ENCODE measurements at places on chromosomes 4 and X.

DNA sequence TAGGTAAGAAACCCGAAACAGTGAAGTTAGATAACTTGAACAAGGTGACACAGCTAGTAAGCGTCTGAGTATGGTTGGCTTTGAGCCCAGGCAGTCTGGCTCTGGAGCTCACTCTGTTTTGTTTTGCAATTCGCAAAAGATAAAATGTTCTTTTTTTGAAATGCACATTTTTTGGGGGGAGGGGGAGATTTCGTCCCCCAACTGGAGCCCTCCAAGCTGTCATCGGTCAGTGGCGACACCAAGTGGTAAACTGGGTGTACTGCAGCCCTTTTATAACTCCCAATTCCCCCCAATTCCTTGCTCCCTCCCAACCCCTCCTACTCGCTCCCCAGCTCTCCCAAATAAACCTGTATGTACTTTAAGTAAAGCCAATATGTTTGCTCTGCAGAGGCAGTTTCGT is 2.8 kb upstream of the CLCN5 start:
- no peak for DNase-seq

GRCh38 chr4:24195991-24196736 is 306.3 kb upstream of the PPARGC1A start:
- DNase-seq: no peak

- peak; percentile 12 for DNase-seq
Observed at GRCh38 chr4:163166041-163166579, 580 bp downstream of the NAF1 start.

- DNase-seq: no peak
Observed at GRCh38 chr4:23942471-23942870, 52.6 kb upstream of the PPARGC1A start.

DNA sequence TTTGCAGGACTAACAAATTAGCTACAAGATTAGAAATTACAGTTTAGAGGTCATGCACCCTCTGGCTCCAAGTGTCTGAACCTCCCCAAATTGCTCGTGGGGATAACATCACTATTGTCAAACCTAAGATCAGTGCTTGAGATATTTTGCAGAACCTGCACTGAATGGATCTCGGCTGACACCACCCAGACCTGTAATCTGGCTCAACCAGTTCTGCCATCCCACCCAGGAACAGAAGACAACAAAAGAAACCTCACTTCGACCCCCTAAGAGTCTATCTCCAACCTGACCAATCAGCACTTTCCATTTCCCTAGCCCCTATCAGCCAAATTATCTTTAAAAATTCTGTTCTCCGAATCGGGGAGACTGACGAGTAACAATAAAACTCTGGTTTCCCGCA is 318.7 kb downstream of the NAP1L3 start:
- no peak for DNase-seq

DNA sequence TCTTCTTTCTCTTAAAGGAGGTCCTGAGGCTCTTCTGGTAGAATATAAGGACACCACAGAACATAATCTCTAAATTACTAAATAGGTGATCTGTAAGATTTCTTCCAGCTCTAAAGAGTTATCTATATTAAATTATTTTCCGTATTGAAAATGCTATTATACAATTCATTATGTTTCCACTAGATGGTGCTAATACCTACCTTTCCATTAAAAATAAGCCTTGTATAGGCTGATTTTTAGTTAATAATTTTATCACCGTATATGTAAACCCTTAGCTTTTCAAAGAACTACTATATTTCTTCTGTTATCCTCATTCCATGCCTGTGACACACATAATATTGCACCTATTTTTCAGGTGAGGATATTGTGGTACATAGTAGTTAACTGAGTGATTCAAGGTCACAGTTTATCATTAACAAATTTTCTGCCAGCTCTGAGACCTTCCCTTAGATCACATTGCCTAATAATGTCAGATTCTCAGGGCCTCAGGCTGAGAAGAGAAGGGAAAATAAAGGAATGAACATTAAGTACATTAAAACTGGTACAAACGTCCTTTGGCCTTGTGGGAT is 138.8 kb downstream of the TEX11 start:
- DNase-seq: no peak

DNA sequence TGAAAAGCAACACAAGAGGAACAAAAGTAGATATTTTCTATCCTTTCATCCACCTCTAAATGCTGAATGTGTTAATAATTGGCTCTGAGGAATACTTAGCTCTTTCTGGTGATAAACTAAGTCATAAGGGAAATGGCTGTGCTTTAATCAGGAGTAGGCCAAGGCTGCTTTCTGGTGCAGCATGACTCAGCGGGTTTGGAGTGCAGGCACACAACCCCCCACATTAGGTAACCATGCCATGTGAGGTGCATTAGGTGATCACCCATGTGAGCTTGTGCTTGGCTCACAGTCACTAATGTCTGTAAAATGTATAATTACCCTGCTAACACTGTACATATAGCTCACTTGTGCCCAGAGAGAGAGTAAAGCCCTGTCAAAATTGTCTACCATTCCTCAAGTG is 57.2 kb downstream of the USP38 start:
- DNase-seq: no peak

DNA sequence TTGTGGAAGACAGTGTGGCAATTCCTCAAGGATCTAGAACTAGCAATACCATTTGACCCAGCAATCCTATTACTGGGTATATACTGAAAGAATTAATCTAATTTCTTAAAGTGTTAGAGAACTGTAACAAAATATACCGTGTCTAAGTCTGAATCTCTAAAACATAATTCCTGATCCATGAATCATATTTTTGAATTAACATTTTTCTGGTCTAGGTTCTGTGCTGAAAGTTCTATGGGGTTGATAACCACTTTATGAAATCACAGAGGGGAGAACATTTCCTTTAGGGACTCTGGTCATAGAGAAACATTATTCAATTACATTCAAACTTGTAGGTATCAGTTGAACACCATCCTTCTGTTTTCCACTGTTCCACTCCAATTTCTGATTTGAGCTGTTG is 91.9 kb upstream of the ETNPPL start:
- no peak for DNase-seq

- no peak for DNase-seq
Observed at GRCh38 chr4:177482367-177482766, 40.1 kb upstream of the AGA start.

GRCh38 chrX:2228536-2228935 is 272.2 kb downstream of the DHRSX start:
- DNase-seq: no peak

DNA sequence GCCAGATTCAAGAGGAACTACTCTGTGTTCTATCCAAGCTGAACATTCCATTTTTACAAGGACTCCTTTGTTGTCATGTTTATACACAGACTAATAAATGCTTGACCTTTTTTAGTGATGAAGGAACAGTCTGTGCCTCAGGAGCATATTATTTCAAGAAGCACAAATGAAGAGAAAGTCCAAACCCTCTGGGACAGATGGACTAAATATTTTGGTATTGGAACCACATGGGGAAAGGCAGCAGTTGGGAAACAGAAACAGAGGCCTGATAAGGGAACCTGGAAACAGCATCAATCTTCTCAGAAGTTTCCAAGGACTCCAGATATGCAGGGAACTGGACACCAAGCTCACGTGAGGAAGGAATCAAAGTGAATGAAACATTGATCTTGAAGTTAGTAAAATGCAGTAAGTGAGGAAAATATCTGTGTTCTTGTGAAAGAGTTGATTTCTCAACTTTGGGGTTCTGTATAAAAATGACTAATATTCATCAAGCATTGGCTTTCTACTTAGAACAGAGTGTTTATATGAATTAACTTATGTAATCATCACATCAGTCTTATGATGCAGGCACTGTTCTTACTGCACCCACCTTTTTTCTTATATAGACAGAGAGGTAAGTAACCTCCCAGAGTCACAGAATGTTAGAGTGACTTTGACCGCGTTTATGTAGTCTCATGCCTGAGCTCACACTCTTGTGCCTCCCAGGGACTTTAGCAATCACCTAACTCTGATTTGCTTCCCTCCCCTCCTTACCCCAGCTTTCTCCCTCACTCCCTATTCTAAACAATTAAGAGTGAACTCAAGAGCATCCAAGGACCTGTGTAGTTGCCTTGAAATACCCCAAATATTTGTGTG is 148.9 kb upstream of the JADE1 start:
- DNase-seq: no peak

DNA sequence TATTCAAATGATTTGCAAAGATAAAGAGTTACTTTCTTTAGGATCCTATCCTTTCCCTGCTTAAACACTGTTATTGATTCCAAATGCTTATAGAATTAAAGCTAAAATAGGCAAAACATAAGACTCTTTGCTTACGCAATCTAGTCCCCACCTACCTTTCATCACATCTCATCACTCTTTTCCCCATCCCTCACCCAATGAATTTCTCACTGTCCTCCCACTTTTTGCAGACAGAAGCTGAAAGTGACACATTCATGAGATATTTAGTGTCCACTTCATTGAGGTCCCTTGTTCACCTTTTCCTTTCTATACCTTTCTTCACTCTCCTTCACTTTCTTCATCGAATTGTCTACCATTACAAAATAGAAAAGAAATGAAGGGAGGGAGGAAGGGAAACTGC is 424 bp downstream of the SATL1 start:
- no peak for DNase-seq

- DNase-seq: no peak
Observed at GRCh38 chr4:7074426-7074825, 6.6 kb upstream of the GRPEL1 start.

DNA sequence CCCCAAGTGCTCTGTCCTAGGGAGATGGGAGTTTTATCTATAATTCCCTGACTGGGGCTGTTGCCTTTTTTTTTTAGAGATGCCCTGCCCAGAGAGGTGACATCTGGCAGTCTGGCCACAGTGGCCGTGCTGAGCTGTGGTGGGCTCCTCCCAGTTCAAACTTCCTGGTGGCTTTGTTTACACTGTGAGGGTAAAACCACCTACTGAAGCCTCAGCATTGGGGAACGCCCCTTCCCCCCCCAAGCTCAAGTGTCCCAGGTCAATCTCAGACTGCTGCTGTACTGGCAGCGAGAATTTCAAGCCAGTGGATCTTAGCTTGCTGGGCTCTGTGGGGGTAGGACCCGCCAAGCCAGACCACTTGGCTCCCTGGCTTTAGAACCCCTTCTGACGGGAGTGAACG is 38.3 kb upstream of the CBLL2 start:
- DNase-seq: no peak

GRCh38 chr4:11201256-11201655 is 227.4 kb downstream of the HS3ST1 start:
- no peak for DNase-seq
